ENCODE measurements at places on chromosomes 11 and 22. TPM values are rescaled to one million over a fixed set of nuclear protein-coding genes. Genes with fewer than 3 reads are reported as not detected.

DNA sequence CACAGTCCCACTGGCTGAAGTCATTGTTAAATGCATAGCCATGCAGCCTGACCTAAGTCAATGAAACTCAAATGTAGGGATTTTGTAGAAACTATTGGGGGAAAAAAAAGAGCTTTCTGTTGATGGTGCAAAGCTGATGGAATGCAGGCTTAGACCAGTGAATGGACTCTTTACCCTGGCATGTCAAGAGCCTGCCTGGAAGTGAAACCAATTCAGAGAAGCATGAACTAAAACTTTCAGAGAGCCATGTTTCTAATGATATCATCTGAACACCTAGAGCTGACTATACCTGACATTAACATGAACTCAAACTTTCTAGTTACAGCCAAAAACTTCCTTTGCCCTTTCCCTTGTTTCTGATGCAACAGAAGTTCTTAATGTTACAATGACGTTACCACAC lies 89.0 kb downstream of the APIP start:
- DNase-seq = no peak

DNA sequence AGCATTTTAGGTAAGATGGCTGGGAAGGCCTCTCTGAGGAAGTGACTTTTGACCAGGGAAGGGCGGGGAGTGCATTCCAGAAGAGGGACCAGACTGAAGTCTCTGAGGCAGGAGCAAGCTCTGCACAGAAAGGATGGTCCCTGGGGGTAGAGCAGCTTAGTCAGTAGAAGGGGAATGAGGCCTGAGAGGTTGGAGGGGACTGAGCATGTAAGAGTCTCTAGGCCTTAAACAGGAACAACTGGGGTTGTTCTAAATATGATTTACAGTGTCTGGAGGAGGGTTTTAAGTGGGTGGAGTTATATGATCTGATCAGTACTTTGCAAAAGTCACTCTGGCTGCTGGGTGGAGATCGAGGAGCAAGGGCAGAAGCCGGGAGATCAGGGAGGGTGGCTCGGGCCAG lies 31.7 kb upstream of the TEF start:
- no peak for DNase-seq

DNA sequence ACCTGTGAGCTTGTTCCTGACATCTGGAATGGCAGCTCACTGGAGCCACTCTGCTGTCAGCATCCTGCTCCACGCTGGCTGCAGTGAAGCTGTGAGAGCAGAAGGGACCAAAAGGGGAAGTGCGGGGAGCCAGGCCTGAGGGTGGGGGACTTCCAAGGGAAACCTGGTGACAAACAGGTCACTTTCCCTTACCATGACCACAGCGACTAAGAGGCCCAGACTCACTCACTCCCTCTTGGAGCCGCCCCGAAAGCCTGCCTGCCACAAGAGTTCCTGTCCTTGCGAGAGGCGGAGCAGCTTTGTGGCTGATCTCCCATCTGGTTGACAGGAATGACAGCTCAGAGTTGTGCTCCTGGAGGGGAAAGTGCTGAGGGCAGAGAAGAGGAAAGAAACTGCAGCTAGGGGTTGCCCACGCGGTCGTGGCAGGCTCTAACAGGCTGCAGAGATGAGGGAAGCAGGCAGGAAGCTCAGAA lies 183.8 kb upstream of the NTM start:
- DNase-seq = no peak

DNA sequence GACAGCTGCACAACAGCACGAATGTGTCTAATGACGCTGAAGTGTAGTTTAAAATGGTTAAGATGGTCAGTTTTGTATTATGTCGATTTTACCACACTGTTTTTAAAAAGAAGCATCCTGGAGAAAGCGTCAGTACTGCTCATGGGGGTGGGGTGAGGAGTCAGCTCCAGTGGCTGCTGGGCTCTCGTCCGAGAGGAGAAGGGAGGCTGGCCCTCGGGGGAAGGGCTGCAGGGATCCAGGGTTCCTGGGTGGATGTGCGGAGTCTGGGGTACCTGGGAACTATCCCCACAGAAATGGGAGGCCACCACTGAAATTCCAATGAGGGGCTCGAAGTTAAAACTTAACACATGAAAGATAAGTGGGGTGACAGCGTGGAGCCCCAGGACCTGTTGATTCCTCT lies 11.9 kb downstream of the C11orf21 start:
- no peak for DNase-seq

DNA sequence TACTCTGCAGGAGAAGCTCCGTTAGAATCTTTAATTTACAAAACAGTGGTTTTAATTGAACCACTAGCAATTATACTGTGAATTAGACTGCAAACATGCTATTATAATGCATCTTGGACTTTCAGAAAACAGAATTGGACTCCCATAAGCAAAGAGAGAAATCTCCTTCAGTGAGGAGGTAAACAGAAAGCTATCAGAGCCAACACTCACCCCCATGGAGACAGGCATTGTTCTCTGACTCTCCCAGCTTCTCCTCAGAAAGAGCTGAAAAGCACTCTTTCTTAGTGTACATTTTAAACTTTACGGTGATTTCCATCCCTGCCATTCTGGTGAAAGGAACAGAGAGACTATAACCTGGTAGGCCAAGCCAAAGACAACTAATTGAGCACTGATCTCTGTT lies 176.9 kb downstream of the GRIA4 start:
- no peak for DNase-seq

Gene OR4A5
- polyA plus RNA-seq = not detected

Gene ACCSL
- not detected for polyA plus RNA-seq

All from spleen (tissue), 13 donors.